ENCODE measurements at places on chromosomes 4 and X. TPM values are rescaled to one million over a fixed set of nuclear protein-coding genes. Genes with fewer than 3 reads are reported as not detected.

- DNase-seq, result no peak
These were observed 54.6 kb downstream of the DDX3X start for GRCh38 chrX:41388543-41388942.

GRCh38 chr4:113300471-113300928, 251.0 kb downstream of the ANK2 start:
- no peak for DNase-seq

DNA sequence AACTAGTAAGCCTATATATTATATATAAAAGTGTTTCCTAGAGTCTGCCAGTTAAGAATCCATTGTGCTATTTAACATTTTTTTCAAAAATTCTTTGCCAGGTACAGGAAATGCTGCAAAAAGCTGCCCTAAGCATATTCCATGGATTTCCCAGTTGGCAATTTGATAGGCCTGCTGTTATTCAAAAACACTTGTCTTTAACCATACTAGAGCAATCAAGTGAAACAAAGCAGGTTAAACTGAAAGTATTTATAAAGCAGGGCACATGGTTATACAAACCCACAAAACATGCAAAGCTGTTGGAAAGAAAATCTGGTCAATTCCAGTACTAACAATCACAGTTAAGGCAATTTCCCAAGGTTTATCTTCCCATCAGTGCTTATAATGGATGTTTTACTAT, 159.9 kb downstream of the UNC5C start:
- no peak for DNase-seq

DNA sequence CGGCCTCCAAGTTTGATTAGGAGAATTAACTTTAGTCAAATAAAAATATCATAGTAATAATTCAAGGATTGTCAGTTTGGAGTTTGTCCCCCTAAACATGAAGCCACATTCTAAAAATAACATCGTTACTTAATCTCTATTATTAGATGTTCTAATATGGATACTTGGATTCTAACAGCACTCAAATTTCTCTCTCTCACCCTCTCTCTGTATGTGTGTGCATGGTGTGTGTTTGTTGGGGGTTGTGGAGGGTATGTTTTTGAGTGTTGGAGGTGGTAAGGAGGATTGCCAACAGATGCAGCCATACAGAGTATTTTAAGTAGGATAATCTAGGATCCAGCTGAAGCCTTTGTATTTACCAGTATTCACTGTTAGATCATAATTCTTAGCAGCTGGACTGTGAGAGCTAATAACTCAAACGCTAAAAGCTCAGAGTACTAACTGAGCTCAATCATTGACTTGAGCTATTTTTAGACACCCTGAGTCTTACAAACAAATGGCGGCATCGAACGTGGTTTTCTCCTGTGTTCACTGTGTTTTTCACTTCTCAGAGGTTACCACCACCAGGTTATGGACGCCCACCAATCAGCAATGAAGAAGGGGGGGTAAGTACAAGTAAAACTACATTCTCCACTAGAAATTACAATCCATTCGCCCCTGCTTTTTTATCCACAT, 8.8 kb downstream of the ENAM start:
- DNase-seq, result no peak

DNA sequence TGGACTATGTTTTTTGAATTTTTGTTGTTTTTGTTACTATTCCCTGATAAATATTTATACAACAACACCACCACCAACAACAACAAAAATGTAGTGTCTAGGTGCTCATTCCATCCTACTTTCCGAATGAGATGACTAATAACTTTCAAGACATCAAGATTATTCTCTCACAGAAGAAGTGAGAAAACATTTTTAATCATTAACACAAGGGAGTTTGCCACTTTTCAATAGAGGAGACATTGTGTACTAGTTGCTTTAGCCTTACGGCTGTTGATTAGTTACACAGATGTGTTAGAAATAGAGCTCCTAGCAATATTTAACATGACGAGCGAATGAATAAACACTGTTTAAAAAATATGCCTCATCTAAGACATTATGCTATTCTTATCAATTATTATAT, 898.8 kb downstream of the C4orf33 start:
- DNase-seq, result no peak

ODAM gene
- not detected for total RNA-seq

GRCh38 chr4:33831442-33832066, 2412.8 kb downstream of the ARAP2 start:
- DNase-seq, result no peak

ZFP42 gene
- total RNA-seq, result not detected

DNA sequence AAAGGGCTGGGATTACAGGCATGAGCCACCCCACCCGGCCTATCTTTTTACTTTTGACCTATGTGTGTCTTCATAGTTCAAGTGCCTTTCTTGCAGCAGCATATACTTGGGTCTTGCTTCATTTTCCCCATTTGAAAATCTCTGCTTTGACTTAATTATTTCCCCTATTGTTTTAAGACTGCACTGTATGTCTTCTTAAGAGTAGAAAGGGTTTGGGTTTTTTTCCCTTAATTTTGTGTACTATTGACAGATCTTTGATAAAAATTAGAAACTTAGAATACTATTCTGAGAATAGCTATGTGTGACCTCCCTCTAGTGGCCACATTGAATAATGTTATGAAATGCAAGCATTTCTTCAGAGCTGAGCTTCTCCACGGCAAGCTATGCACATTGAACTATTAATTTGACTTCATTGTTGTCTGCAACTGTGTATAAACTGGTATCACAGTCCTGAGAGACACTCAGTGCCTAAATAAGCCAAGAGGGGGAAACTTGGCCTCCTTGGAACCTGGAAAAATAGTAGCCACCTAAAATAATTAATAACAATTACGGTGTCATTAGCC, 8.7 kb upstream of the SLC25A4 start:
- DNase-seq, result peak; percentile 66

CYBB gene
- 127 TPM for total RNA-seq

MBNL3 gene
- 63.1 TPM for total RNA-seq

GATA1 gene
- not detected for total RNA-seq

GRCh38 chrX:19682712-19683331, 167.5 kb upstream of the MAP3K15 start:
- peak; percentile 74 for DNase-seq

LAMTOR3 gene
- total RNA-seq, result 20.1 TPM

DNA sequence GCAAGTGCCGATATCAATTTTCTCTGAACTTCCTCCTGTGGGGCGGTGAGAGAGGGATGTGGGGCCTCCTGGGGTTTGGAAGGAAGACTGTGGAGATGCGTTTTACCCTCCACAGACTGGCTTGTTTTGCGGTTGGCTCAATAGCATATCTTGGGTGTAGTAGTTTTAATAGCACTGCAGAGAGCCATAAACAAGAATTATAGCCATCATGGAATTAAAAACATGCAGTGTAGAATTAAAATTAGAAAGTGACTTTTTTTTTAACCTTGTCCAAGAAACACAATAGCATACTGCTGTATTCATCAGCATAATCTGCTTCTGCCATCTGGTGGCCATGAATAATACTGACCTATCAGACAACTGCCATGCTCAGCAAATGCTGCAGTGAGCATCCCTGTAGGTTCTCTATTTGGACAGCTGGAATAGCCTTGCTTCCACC, 47.3 kb upstream of the SCML1 start:
- DNase-seq, result peak; percentile 27

- no peak for DNase-seq
These were observed 108.5 kb downstream of the ZNF330 start for GRCh38 chr4:141329174-141329569.

- no peak for DNase-seq
These were observed 143.2 kb downstream of the LHFPL1 start for GRCh38 chrX:112536544-112536943.

NHSL2 gene
- 1.7 TPM for total RNA-seq

GRCh38 chr4:17469931-17470674, 41.8 kb downstream of the QDPR start:
- no peak for DNase-seq

DNA sequence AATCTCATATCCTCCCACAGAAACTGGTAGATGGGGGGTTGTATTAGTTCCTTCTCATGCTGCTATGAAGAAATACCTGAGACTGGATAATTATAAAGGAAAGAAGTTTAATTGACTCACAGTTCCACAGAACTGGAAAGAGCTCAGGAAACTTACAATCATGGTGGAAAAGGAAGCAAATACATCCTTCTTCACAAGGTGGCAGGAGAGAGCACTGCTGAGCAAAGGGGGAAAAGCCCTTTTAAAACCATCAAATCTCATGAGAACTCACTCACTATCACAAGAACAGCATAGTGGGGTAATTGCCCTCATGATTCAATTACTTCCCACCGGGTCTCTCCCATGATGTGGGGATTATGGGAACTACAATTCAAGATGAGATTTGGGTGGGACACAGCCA, 250.5 kb upstream of the GPRIN3 start:
- no peak for DNase-seq

DNA sequence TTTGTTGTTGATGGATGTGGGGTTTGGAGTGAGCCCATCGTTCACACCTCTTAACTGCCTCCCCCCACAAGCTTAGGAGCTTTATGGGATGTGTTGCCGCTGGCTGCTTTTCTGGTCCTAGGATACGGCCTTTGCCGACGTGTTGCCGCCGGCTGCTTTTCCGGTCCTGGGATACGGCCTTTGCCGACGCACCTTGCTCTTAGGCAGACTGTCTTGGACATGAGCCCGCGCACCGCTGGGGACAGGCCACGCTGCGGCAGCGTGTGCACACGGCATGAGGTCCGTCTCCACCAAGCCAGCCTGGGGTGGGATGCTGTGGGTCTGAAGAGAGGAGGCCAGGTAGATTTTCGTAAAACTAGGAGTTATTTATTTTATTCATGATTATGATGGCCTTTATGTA, 14.2 kb downstream of the RGS12 start:
- DNase-seq, result no peak

PTTG2 gene
- 2.8 TPM for total RNA-seq

- DNase-seq, result no peak
These were observed 140.4 kb downstream of the SLC10A7 start for GRCh38 chr4:146381263-146381872.

- no peak for DNase-seq
These were observed 32.4 kb upstream of the PDLIM3 start for GRCh38 chr4:185567381-185568376.

DNA sequence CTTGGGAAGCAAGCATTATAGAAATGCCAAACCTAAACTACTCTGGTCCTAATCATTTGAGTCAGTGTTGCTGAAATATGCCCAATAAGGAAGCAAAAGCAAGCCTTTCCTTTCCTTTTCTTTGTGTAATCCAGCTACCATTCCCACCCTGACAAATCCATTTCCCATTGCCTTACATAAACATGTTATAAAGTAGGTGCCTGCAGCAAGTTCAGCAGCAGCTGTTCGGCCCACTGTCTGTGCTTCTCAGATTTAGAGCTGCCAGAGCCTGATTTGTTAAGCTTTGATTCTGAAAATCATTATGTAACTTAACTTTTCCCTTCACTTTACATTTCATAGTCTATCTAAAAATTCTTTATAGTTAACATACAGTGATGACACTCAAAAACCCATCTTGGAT, 148.6 kb downstream of the EPHA5 start:
- no peak for DNase-seq

DNA sequence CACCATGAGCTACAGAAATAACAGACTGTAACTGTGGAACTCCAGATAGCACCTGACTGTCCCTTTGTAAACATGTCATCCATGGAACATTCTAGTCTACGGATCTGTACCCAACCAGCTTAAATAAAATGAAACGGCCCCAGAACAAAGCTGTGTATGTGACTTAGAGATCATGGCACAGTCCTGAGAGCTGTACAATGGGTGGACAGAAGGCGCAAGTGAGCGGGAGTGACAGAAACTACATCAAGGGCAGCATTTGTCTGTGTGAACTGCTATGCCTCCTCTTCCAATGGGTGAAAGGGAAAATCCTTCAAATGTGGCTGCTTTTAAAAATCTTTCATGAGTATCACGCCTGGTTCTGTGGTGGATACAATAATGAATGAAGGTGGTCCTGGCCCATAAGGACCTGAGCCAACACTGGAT, 72.5 kb downstream of the FAT1 start:
- no peak for DNase-seq

DNA sequence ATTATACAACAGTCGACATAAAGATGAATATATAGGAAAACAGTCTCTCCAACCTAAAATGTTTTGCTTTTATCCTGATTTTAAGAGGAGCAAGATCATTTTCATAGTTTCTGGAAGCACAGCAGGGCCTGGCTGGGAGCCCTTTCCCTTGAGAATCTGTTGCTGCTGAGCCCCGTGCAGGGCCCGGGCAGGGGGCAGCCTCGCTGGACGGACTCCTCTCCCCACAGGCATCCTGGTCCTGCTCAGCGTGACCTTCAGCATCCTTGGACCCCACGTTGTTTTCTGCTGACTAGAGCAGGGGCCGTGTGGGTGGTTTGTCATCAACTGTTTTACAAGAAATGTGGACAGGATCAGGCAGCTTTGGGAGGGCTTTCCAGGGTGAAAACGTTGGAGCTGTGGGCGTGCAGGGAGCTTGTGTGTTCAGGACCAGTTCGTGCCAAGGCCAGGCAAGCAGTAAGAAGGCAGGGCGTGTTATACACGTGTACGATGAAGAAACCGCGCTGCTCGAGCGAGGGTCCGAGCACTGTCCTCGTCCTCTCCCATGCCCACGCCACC, 25.0 kb downstream of the CPZ start:
- no peak for DNase-seq

BTC gene
- not detected for total RNA-seq

- DNase-seq, result no peak
These were observed 169.5 kb downstream of the TLL1 start for GRCh38 chr4:166042510-166043055.

DNA sequence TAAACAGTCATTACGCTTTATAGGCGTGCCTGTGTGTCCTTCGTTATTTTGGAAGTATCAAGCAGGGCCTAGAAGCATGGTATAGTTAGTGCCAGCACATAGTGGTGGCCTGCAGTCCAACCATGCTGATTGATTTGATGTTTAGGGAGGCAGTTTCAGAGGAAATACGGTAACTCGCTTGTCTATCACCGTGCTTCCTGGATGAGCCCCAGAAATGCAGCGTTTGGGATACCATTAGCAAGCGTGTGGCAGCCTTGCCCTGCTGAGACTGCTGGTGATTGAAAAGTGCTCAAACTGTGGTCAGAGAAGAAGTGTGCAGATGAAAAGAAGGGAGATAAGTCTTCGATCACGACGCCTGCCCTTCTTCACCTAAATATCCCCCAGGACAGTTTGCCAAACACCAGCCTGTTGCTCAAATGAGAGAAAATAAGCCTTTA, 158.4 kb downstream of the CHIC2 start:
- peak; percentile 18 for DNase-seq

PROM1 gene
- total RNA-seq, result not detected

PAPSS1 gene
- 33.9 TPM for total RNA-seq

GRCh38 chrX:7996414-7996813, 69.2 kb upstream of the PNPLA4 start:
- peak; percentile 33 for DNase-seq

LONRF3 gene
- total RNA-seq, result 1.2 TPM

DNA sequence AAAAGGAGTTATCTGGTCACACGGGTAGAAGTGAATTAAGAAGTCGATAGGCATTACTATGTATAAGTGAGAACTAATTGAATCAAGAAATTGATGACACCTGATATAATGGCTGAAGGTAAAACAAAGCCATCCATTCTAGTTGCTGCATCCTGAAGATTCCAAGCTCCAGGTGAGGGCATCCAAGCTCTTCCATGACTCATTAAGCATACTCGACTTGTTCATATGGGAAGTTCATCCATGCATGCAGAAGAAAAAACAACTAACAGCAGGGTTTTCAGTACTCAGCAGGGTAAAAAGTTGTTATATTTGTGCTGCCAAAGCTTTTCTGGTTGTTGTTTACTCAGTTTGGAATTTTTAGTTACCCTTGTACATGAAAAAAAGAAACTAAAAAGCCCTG, 508.0 kb upstream of the CXorf51A start:
- no peak for DNase-seq

AFF2 gene
- total RNA-seq, result 12.0 TPM

IL3RA gene
- 1.6 TPM for total RNA-seq
